ENCODE measurements at places on chromosomes 1 and 21. TPM values are rescaled to one million over a fixed set of nuclear protein-coding genes. Genes with fewer than 3 reads are reported as not detected.

PROX1 gene
- total RNA-seq, result not detected

IFI16 gene
- 292 TPM for total RNA-seq

DNA sequence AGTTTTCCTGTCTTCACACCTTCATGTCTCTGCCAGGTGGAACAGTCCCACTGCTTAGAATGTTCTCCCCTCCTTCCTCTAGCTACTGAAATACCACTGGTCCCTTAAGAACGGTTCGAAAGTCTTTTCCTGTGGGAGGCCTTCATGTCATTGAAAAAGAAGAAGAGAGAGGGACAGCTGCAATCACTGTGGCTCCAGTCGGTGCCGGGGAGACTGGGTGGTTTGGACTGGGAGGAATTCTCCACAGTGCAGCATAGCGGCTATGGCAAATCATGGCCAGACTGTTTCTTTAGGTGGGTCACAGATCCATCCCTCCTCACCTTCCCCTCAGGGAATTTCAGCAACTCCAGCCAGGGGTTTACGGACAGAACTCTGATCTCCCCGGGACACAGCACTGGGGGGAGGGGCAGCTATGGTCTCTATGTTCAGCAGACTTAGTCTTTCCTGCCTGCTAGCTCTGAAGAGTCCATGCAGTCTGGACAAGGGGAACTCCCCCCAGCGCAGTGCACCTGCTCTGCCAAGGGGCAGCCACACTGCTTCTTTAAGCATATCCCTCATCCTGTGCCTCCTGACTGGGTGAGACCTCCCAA lies 567.2 kb downstream of the SMYD3 start:
- no peak for DNase-seq

- no peak for DNase-seq
These were observed 17.9 kb upstream of the KCNE2 start for GRCh38 chr21:34345892-34346291.

GRCh38 chr1:9711466-9712020 lies 60.0 kb downstream of the PIK3CD start:
- no peak for DNase-seq

DNA sequence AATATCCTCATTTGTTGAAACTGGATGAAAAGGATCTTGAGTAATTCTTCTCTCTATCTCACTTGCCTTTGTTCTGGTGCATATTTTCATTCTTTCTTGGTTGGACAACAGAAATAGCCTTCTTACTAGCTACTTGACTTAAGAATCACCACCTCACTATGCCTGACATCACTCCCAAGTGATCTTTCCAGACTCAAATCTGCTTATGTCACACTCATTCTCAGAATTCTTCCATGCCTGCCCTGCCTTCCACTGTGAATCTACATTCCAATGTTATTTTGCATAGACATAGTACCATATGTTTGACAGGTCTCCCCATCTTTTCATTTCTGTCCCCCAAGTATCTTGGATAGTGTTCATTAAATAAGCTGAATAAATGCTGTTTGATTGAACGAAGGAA lies 78.5 kb upstream of the DPYD start:
- DNase-seq, result no peak
